NCI-H345 (cell line): ENCODE measurements at places on chromosomes 13 and 19.

GRCh38 chr19:45250832-45251451, at the start of gene MARK4:
Gene MARK4, plus strand, starts transcription at chr19:45251271. Its CDS starts 318 bp downstream, at chr19:45251589.
- peak; percentile 49 for DNase-seq

DNA sequence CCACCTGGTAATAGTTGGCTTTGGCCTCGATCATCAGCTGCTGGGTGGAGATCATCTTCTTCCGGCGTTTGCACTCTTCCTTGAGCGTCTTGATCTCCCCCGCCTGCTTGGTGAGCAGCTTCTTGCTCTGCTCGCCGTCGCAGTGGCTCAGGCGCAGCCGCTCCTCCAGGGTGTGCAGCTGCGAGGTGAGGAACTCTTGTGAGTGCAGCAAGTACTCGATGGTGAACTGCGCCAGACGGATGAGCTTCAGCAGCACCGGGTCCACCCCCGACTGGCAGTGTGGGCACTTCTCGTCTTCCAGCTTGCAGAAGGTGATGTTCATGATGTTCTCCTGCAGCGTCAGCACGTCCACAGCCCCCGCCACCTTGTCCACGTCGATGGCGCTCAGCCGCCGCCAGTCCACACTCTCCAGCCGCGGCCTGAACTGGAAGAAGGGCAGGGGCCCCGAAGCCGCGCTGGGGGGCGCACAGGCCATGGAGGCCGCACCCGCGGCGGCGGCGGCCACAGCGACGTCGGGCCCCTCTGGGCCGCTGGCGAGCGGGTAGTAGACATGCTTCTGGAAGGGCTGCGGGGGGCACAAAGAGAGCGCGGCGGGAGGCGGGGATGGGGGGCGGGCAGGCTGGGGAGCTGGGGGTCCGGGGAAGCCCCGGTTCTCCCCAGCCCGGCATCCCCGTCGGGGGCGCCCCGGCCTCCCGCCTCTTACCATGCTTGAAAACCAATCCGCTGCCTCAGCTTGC, 3.0 kb downstream of the DZIP1 start:
- DNase-seq, result no peak

GRCh38 chr13:37923236-37923635, 53.7 kb upstream of the TRPC4 start:
- DNase-seq, result no peak

DNA sequence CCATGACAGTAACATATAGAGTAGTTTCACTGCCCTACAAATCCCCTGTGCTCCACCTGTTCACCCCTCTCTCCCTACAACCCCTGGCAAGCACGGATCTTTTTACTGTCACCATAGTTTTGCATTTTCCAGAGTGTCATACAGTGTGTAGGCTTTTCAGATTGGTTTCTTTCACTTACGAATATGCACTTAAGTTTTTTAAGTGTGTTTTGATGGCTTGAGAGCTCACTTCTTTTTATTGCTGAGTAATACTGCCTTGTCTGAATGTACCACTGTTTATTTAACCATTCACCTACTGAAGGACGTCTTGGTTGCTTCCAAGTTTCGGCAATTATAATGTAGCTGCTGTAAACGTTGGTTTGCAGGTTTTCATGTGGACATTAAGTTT, 175.1 kb downstream of the ITGBL1 start:
- DNase-seq, result peak; percentile 20

GRCh38 chr13:65914716-65915115, 1315.4 kb downstream of the PCDH9 start:
- DNase-seq, result no peak

DNA sequence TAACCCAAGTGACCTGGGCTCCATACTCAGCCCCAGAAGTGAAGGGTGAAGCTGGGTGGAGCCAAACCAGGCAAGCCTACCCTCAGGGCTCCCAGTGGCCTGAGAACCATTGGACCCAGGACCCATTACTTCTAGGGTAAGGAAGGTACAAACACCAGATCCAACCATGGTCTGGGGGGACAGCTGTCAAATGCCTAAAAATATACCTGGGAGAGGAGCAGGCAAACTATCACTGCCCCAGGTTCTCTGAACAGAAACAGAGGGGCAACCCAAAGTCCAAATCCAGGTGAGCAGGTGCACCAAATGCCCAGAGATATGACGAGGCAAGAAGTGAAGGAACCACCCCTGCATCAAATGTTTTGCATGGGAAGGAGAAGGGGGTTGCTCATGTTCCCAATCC, 6.1 kb upstream of the CEACAM7 start:
- DNase-seq, result no peak
